Body of pancreas (tissue), 4 donors: ENCODE measurements at places on chromosomes 16 and 17. TPM values are rescaled to one million over a fixed set of nuclear protein-coding genes. Genes with fewer than 3 reads are reported as not detected.

DNA sequence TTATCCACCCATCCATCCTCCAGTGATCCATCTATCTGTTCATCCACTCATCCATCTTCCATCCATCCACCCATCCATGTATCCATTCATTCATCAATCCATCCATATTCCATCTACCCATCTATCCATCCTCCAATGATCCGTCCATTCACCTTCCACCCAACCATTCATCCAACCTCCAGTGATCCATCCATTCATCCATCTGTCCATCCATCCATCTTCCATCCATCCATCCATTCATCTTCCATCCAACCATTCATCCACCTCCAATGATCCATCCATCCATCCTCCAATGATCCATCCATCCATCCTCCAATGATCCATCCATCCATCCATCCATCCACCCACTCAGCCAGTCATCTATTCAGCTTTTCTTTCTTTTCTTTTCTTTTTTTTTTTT lies 156.5 kb upstream of the WSCD1 start:
- H3K36me3 ChIP-seq = no peaks in the 10 kb centered on the region
- no peak overlapping the region for H3K4me3 ChIP-seq
- no peak for DNase-seq
- no peak overlapping the region for H3K27ac ChIP-seq

DNA sequence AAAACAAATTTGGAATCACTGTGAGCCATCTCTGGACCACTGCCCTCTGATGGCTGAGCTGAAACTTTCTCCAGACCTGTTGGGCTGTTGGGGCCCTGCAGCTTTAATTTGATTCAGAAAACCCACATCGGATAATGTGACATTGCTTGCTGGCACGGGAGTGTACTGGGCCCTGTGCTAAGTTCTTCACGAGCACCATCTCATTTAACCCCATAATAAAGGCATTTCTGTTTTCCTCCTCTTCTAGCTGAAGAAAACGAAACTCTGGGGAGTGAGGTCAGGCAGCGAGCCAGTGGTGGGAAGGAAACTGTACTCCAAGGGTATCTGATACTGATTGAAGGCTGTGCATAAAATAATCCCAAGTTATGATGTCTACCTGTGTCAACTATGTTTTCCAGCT lies 34.5 kb upstream of the TNRC6A start:
- H3K4me1 ChIP-seq = no peaks in the 10 kb centered on the region
- H3K4me3 ChIP-seq = no peak overlapping the region
- no peaks in the 10 kb centered on the region for H3K27me3 ChIP-seq
- H3K36me3 ChIP-seq = no peaks in the 10 kb centered on the region

GRCh38 chr16:48165961-48166578 lies 10.3 kb upstream of the ABCC12 start:
- H3K4me3 ChIP-seq = no peak overlapping the region
- DNase-seq = no peak
- peaks cover 9% of the 10 kb centered on the region for H3K4me1 ChIP-seq
- no peak overlapping the region for H3K27ac ChIP-seq
- no peaks in the 10 kb centered on the region for H3K27me3 ChIP-seq
- H3K36me3 ChIP-seq = no peaks in the 10 kb centered on the region

GRCh38 chr17:13437966-13438779 lies 163.6 kb downstream of the HS3ST3A1 start:
- no peak for DNase-seq
- H3K36me3 ChIP-seq = no peaks in the 10 kb centered on the region
- no peak overlapping the region for H3K27ac ChIP-seq
- H3K4me3 ChIP-seq = no peak overlapping the region

GRCh38 chr17:2120586-2121335 lies 65.9 kb downstream of the HIC1 start:
- H3K27me3 ChIP-seq = no peaks in the 10 kb centered on the region
- no peak for DNase-seq
- no peak overlapping the region for H3K4me3 ChIP-seq
- no peaks in the 10 kb centered on the region for H3K36me3 ChIP-seq

GRCh38 chr16:12459391-12460063 lies 344.2 kb downstream of the CPPED1 start:
- H3K4me3 ChIP-seq = no peak overlapping the region
- H3K27me3 ChIP-seq = no peaks in the 10 kb centered on the region
- H3K4me1 ChIP-seq = no peaks in the 10 kb centered on the region
- DNase-seq = no peak
- H3K36me3 ChIP-seq = no peaks in the 10 kb centered on the region

DNA sequence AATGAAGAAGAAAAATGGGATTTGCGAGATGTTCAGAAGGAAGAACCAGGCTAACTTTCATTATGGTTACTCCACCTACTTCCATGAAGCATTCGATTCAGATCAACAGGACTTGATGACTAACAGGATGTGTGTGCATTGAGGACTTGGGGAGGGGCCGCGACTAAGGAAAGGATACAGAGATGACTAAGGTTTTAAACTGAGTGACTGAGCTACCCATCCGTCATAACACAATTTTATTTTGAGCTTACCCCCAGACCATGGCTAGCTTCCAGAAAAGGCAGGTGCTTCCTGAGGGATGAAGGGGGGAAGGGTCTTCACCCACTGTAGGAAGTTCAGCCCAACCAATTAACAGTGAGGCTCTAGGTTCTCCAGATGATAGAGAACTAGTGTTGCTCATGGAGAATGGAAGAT lies 2.5 kb upstream of the CDYL2 start:
- H3K4me1 ChIP-seq = peaks cover 4% of the 10 kb centered on the region
- H3K4me3 ChIP-seq = no peak overlapping the region
- no peak overlapping the region for H3K27ac ChIP-seq
- DNase-seq = no peak

- H3K36me3 ChIP-seq = no peaks in the 10 kb centered on the region
- H3K27ac ChIP-seq = no peak overlapping the region
- no peak overlapping the region for H3K4me3 ChIP-seq
- H3K27me3 ChIP-seq = no peaks in the 10 kb centered on the region
- H3K4me1 ChIP-seq = no peaks in the 10 kb centered on the region
Observed at GRCh38 chr16:12111223-12111622, 134.7 kb downstream of the SNX29 start.

- H3K27me3 ChIP-seq = no peaks in the 10 kb centered on the region
- DNase-seq = no peak
- no peak overlapping the region for H3K27ac ChIP-seq
- no peaks in the 10 kb centered on the region for H3K36me3 ChIP-seq
Observed at GRCh38 chr16:50708373-50709060, 15.1 kb downstream of the NOD2 start.

DNA sequence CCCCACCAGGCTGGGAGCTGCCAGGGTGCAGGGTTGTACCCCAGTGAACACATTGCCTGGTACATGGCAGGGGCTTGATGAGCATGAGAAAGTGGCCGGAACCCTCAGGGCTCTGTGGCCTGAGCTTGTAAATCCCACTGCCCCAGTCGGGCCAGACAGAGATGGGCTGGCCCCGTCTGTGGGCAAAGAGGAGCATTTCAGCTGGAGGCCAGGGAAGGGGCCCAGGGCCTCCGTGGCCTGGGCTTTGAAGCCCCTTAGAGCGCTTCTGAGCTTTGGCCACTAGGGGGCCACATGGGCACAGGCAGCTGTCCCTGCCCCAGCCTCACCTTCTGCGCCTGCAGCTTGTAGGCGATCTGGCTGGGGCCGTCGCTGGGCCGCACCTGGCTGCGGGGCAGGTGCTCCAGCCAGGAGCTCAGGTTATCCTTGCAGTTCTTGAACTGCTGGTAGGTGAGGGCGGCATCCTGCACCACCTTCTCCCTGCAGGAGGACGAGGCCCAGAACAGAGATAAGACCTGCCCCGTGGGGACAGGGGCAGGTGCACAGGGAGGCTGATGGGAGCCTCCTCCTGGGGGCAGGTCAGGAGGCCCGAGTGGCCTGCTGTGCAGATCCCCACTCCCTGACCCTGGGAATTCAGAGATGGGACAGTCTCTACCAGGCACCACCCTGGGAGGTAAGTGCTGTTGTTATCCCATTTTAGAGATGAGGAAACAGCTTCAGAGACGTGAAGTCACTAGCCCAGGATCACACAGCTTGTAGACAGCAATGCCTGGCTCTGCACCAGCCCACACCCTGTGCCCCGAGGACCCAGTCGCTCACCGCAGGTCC lies 12.8 kb downstream of the EVPL start:
- H3K27me3 ChIP-seq = no peaks in the 10 kb centered on the region
- H3K27ac ChIP-seq = no peak overlapping the region
- H3K4me1 ChIP-seq = peaks cover 8% of the 10 kb centered on the region
- H3K36me3 ChIP-seq = no peaks in the 10 kb centered on the region

DNA sequence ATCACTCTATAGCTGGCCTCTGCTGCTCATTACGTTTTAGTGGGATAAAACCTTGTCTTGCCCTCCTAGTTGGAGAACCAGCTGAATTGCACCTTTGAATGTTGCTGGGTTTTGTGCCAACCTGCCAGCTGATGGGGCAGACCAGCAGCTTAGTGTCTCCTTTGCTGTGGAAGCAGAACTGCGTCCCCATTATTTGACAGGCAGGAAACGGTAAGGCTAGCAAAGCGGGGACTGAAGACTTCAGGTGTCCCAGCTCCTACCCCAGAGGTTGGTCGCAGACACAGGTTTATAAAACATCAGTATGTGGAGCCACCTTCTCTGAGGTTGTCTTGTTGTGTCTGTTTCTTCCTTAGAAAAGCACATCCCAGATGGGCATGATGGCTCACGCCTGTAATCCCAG lies 158.1 kb downstream of the PRKCA start:
- no peak overlapping the region for H3K4me3 ChIP-seq
- H3K27ac ChIP-seq = no peak overlapping the region
- no peak for DNase-seq
- H3K4me1 ChIP-seq = peaks cover 11% of the 10 kb centered on the region
- no peaks in the 10 kb centered on the region for H3K36me3 ChIP-seq
- no peaks in the 10 kb centered on the region for H3K27me3 ChIP-seq

- H3K27me3 ChIP-seq = peaks cover 34% of the 10 kb centered on the region
- peaks cover 47% of the 10 kb centered on the region for H3K4me1 ChIP-seq
Observed at GRCh38 chr16:54281535-54282201, 4.9 kb downstream of the IRX3 start.

- H3K36me3 ChIP-seq = no peaks in the 10 kb centered on the region
- H3K27ac ChIP-seq = no peak overlapping the region
- H3K27me3 ChIP-seq = no peaks in the 10 kb centered on the region
- no peak for DNase-seq
- peaks cover 8% of the 10 kb centered on the region for H3K4me1 ChIP-seq
Observed at GRCh38 chr17:36661047-36661666, 59.8 kb downstream of the MRM1 start.

GRCh38 chr17:41076788-41077187 lies 7.2 kb upstream of the KRTAP4-7 start:
- no peak overlapping the region for H3K27ac ChIP-seq
- no peak for DNase-seq
- no peaks in the 10 kb centered on the region for H3K36me3 ChIP-seq
- H3K4me1 ChIP-seq = no peaks in the 10 kb centered on the region
- H3K27me3 ChIP-seq = no peaks in the 10 kb centered on the region
- no peak overlapping the region for H3K4me3 ChIP-seq

- H3K4me3 ChIP-seq = no peak overlapping the region
- DNase-seq = no peak
- H3K27ac ChIP-seq = no peak overlapping the region
- H3K4me1 ChIP-seq = peaks cover 26% of the 10 kb centered on the region
- H3K36me3 ChIP-seq = no peaks in the 10 kb centered on the region
Observed at GRCh38 chr17:28086519-28086918, 44.0 kb downstream of the NLK start.

GRCh38 chr17:73278049-73278464 lies 16.4 kb upstream of the CPSF4L start:
- peaks cover 51% of the 10 kb centered on the region for H3K4me1 ChIP-seq
- DNase-seq = peak; percentile 77
- no peaks in the 10 kb centered on the region for H3K27me3 ChIP-seq
- H3K36me3 ChIP-seq = no peaks in the 10 kb centered on the region
- H3K4me3 ChIP-seq = no peak overlapping the region

DNA sequence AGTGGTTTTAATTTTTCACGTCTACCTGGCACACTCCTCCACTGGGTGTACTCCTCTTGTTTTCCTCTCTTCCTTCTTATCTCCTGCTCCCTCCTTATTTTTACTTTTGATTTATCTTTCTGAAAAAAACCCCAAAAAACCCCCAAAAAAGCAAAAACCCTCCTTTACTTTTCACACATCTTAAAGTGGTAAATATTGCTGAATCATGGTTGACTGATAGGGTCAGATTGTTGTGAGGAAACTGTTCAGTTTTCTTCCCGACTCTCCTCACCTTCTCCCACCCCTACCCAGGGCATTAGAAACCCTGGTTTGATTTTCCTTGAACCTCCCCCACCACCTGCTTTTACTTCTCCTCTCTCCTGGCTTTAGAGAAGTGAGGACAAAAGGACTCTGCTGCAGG lies 25.4 kb downstream of the ARHGAP44 start:
- H3K27me3 ChIP-seq = no peaks in the 10 kb centered on the region
- no peaks in the 10 kb centered on the region for H3K36me3 ChIP-seq
- H3K4me3 ChIP-seq = no peak overlapping the region
- no peak overlapping the region for H3K27ac ChIP-seq
- H3K4me1 ChIP-seq = no peaks in the 10 kb centered on the region

DNA sequence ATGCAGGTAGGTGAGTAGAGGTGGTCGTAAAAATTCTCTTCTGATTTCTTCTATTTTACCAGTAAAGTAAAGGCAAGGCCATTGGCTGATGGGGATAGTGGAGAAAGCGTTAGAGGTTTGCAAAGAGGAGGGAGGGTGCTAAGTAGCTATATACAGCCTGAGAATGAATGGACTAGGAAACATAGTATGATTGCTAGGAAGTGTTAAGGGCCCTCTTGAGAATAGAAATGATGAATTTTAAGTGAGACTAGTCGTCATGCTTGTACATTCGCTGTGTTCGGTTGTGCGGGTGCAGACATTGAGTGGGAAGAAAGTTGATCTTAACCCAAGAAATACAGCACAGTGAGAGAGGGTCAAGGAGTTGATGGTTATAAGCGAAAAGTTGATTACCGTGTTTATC lies 7.2 kb upstream of the HS3ST2 start:
- no peak overlapping the region for H3K4me3 ChIP-seq
- no peak for DNase-seq
- no peak overlapping the region for H3K27ac ChIP-seq
- H3K36me3 ChIP-seq = no peaks in the 10 kb centered on the region
- no peaks in the 10 kb centered on the region for H3K4me1 ChIP-seq

GRCh38 chr16:23960081-23960885 lies 124.5 kb downstream of the PRKCB start:
- H3K4me3 ChIP-seq = no peak overlapping the region
- H3K36me3 ChIP-seq = no peaks in the 10 kb centered on the region
- H3K27ac ChIP-seq = no peak overlapping the region
- H3K27me3 ChIP-seq = no peaks in the 10 kb centered on the region
- no peak for DNase-seq

GRCh38 chr16:73848993-73849392 lies 447.6 kb upstream of the PSMD7 start:
- H3K4me1 ChIP-seq = no peaks in the 10 kb centered on the region
- no peak overlapping the region for H3K4me3 ChIP-seq
- H3K27ac ChIP-seq = no peak overlapping the region
- H3K36me3 ChIP-seq = no peaks in the 10 kb centered on the region
- H3K27me3 ChIP-seq = no peaks in the 10 kb centered on the region
- no peak for DNase-seq

Gene OTOP3
- 2.3 TPM for total RNA-seq

Gene SNX11
- total RNA-seq = 5.4 TPM

Gene LRRC36
- total RNA-seq = 7.0 TPM

Gene TENT4B
- total RNA-seq = 7.0 TPM

Gene SLC16A6
- not detected for total RNA-seq

Gene VAT1L
- total RNA-seq = 0.33 TPM

Gene ZFP1
- total RNA-seq = 1.6 TPM

Gene HLF
- total RNA-seq = 4.2 TPM

Gene PNMT
- 2.6 TPM for total RNA-seq

Gene NTN3
- total RNA-seq = not detected

Gene PPY
- total RNA-seq = 51.6 TPM

Gene PRCD
- 4.6 TPM for total RNA-seq

Gene ZNF469
- total RNA-seq = 1.0 TPM

Gene EVI2B
- 0.99 TPM for total RNA-seq
